ENCODE measurements at places on chromosomes 5 and 9.

- DNase-seq = no peak
Observed at GRCh38 chr5:133602835-133603380, 9.4 kb downstream of the FSTL4 start.

GRCh38 chr5:173733831-173734501, 117.5 kb upstream of the BOD1 start:
- no peak for DNase-seq

DNA sequence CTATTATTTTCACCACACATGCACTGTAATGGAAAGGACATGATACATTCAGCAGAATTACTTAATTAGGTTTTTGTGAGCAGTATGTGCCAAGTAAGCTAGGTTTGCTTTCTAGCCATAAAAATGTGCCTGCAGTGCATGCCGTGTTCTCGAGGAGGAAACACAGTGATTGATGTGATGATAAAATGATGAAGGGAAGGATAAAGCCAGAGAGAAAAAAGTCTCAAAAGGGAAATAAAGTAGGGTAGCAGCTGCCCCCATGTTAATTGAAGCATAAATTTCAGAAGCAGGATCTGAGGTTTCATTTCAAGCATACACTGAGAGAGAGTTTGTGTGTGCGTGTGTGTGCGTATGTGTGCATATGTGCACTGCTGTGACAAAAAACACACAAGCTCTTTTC, 714.2 kb upstream of the C9orf72 start:
- no peak for DNase-seq

- DNase-seq = no peak
Observed at GRCh38 chr9:114369216-114370130, 18.3 kb downstream of the AKNA start.

DNA sequence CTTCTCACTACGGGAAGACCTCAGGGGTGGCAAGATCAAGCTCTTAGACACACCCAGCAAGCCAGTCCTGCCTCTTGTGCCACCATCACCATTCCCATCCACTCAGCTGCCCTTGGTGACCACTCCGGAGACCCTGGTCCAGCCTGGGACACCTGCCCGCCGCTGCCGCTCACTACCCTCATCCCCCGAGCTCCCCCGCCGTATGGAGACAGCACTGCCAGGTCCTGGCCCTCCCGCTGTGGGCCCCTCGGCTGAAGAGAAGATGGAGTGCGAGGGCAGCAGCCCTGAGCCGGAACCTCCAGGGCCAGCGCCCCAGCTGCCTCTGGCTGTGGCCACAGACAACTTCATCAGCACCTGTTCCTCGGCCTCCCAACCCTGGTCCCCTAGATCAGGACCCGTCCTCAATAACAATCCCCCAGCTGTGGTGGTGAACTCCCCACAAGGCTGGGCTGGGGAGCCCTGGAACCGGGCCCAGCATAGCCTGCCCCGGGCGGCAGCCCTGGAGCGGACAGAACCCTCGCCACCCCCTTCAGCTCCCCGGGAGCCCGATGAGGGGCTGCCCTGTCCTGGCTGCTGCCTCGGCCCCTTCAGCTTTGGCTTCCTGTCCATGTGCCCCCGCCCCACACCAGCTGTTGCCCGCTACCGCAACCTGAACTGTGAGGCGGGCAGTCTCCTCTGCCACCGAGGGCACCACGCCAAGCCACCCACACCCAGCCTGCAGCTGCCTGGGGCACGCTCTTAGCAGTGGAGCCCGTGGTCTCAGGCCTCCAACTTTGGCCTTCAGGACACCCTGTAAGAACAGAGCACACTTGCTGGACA, 4.1 kb downstream of the TESK1 start:
- no peak for DNase-seq

DNA sequence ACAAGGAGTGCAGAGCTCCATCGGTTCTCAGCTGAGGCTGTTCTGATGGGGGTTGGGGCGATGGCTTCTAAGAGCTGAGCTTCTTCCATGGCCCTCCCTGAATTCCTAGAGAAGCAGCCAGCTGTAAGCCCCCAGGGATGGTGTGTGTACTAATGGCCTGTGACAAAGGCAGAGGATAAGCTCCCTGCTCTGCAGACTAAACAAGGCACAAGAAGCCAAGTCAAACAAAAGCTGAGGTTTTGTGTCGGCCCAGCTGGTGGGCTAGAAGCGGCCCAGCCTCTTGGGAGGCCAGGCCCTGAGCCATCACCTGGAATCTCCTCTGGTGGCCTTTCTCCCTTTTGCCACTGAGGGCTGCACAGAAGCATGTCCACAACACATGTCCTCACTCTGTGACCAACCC, 75.0 kb upstream of the XPA start:
- no peak for DNase-seq

DNA sequence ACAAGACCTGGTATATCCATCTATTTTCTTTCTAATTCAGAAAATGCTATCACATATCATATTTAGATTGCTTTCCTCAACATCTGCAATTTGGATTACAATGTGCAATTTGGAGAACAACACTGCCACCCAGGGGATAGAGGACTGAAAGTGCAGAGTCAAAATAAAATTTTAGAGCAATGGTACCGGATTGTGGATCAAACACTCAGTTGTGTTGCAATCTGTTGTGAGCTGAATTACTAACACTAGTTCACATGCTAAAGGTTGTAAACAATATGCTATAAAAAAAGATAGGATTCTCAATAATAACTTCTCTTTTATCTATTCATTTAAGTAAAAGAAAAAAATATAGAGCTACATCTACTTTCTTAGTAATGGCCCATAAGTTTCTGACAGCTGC, 11.9 kb upstream of the SRFBP1 start:
- no peak for DNase-seq

DNA sequence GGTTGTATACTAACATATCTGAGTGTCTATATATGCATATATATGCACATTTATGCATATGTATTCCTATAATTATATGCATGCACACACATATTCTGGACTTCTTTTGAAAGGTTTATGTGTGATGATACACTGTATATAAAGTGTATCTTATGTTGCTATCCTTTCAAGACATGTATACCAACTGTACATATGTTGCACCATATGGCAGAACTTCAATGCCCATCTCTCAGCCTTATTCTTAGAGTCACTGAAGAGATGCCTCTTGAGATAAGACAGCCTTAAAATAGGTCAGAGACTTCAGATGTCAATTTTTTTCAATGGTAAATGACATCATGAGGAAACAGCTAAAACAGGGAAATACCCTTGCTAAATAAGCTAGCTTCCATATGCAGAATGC, 461.4 kb downstream of the SPATA31D1 start:
- no peak for DNase-seq

- DNase-seq = no peak
Observed at GRCh38 chr5:36878392-36879082, 2.0 kb downstream of the NIPBL start.

GRCh38 chr5:127961006-127961762, 122.4 kb upstream of the SLC12A2 start:
- DNase-seq = no peak

GRCh38 chr5:119340597-119341218, 15.1 kb upstream of the TNFAIP8 start:
- DNase-seq = no peak

GRCh38 chr9:110058304-110058953, 149.5 kb downstream of the C9orf152 start:
- peak; percentile 43 for DNase-seq

- DNase-seq = no peak
Observed at GRCh38 chr9:34590381-34591247, 1.1 kb upstream of the CNTFR start.

GRCh38 chr9:93557366-93558137, 18.8 kb upstream of the PHF2 start:
- no peak for DNase-seq

DNA sequence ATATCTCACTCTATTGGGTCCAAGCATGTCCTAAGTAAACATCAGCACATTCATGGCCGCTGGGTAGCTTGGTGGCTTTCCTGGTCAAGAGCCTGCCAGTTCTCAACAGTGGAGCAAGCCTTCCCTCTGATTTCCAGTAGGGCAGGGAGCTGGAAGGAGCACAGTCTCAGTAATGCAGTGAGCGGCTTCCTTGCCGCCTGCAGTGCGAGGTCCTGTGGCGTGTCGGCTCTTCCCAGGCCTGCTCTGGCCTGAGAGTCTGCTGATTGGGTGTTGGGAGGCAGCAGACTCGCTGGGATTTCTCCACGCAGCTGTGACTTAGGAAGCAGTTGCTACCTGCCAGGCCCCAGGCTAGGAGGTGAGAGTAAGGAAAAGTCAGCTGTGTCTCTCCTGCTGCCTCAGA, 51.3 kb downstream of the SPTAN1 start:
- DNase-seq = no peak

- DNase-seq = no peak
Observed at GRCh38 chr5:96816991-96817390, 9.2 kb upstream of the ERAP1 start.

DNA sequence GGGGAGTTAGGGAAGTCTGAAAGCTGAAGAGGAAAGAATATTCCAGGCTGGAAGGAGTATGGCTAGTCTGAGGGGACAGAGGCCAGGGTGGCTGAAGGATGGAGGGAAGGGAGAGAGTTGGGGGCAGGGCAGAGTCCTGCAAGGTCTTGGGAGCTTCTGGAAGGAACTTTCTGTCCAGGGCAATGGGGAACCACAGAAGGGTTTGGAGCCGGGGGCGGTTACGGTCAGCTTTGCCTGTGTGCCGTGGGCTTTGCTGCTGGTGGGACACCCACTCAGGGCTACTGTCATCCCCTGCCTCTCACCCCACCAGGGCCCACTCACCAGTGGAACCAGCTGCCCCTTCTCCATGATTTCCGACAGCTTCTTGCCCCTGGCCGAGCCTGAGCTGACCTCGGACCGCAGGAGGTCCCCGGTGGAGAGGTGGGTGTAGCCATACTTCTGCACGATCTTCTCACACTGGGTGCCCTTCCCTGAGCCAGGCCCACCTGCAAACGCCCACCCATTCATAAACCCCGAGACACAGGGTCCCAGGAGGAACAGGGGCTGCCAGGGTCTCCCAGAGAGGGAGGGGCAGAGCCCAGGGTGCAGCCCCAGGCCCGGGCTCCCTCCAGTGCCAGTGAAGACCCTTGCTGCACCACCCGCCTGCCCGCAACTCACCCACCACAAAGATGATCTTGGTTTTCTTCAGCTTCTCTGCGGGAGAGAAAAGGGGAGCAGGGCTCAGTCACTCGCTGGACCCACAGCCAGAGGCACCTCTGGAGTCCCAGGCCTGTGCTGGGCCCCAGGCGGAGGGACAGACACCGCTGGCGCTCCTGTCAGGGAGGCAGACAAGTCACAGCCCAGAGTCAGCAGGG, 4.9 kb downstream of the AK1 start:
- no peak for DNase-seq

DNA sequence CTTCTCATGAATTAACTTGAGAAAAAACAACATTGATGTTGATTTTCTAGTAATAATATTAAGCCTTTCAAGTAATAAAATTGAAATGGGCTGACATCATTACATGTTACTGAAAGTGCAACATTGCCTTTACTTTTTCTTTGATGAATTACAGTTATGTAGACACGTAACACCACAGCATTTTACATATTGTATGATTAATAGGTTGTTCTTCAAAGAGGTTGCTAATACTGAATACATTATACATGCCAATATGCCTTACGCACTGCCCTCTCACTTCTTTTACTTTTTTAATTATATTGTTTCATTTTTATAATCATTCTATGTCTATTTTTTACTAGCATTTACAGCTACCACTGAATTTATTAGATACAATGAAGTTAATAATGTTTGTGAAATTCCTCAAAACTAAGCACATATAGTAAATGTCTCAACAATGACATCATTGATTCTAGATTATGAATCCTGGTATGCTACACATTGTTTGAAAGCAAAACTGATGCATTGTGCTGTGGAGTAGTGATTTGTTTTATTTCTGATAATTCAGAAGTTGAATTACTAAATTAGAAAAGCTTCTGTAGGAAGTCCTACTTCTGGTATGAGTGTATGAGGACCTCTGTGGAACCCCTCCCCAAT, 464.4 kb upstream of the IZUMO3 start:
- DNase-seq = no peak

DNA sequence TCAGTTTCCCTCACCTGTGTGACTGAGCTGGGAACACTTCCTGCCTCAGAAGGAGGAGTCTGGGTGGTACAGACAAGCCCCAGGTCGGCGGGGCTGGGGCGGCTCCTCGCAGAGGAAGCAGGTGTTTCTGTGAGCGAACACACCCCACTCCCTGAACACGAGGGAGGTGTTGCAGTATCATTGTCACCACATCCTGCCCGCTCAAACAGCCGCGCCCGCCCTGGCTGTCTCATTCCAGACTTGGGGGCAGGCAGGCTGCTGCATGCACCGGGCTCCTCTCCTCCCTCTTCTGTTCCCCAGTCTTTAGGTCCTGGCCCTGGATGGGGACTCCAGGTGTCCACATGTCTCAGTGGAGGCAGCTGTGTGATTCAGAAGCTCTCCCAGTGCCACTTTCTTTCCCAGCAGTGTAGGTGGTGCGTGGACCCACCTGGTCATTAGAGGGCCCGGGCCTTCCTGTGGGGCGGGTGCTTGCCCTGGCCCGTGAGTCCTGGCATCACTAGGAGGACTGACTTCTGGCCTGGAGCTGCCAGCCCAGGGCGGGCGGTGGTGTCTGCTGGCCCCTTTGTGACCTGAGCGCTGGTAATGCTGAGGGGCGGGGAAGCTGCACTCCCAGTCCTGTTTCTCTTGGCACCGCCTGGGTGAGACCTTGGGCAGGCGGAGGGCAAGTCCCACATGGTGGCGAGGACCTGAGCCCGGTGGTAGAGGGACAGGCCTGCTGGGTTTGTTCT, 18.3 kb upstream of the PHYHD1 start:
- peak; percentile 71 for DNase-seq

GRCh38 chr5:88813805-88814575, 69.0 kb downstream of the MEF2C start:
- DNase-seq = no peak

DNA sequence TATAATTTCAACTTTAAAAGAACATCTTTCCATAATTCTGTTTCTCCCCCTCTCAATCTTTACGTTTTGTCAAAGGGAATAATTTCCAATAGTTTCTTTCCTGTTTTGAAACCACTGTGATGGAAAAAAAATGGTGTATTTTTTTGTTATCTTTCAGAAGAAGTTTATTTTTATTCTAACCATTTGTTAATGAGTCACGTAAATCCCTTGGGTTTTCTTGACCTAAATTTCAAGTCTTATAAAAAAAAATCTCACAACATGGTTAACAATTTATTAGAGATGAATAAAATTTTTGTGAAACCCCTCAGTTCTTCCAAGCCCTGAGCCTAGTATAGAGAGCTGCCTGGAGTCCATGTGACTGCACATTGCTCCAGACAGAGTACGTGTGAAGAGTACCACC, 106.1 kb upstream of the FBXL17 start:
- no peak for DNase-seq
